ENCODE measurements at places on chromosomes 5 and 9. TPM values are rescaled to one million over a fixed set of nuclear protein-coding genes. Genes with fewer than 3 reads are reported as not detected.

GRCh38 chr5:145483212-145483611 lies 351.9 kb downstream of the PRELID2 start:
- no peak for DNase-seq

- DNase-seq, result no peak
These were observed 145.2 kb downstream of the SIL1 start for GRCh38 chr5:139052975-139053374.

GRCh38 chr5:133059621-133060020 lies 7.8 kb downstream of the HSPA4 start:
- DNase-seq, result no peak

- no peak for DNase-seq
These were observed 24.0 kb downstream of the DCTN4 start for GRCh38 chr5:150734579-150735384.

The TAF11L5 gene
- total RNA-seq, result not detected

Data from cardiac muscle cell (in vitro differentiated cells and primary cell).